T-helper 17 cell (primary cell): ENCODE measurements at places on chromosomes 6 and 20. TPM values are rescaled to one million over a fixed set of nuclear protein-coding genes. Genes with fewer than 3 reads are reported as not detected.

The NCOA5 gene
- total RNA-seq = 14.5 TPM

The HNF4A gene
- not detected for total RNA-seq

The ULBP3 gene
- total RNA-seq = 0.68 TPM

The C6orf58 gene
- not detected for total RNA-seq

The OR2H1 gene
- not detected for total RNA-seq

The BNIP5 gene
- total RNA-seq = not detected

The RNF144B gene
- 4.6 TPM for total RNA-seq

The CALHM6 gene
- total RNA-seq = 3.2 TPM

The FOXQ1 gene
- total RNA-seq = not detected

The STX11 gene
- 16.1 TPM for total RNA-seq
